ENCODE measurements at places on chromosomes 12 and 14.

GRCh38 chr14:106343626-106344025 is 817.2 kb downstream of the TMEM121 start:
- DNase-seq, result no peak

GRCh38 chr12:94831081-94831751 is 172.3 kb downstream of the NDUFA12 start:
- DNase-seq, result peak; percentile 10

- DNase-seq, result no peak
Measured at GRCh38 chr12:25816637-25817036, 141.8 kb upstream of the RASSF8 start.

GRCh38 chr12:57236201-57236924 is 6.9 kb downstream of the SHMT2 start:
- no peak for DNase-seq

- DNase-seq, result no peak
Measured at GRCh38 chr12:4320497-4320852, 538 bp upstream of the TIGAR start.

DNA sequence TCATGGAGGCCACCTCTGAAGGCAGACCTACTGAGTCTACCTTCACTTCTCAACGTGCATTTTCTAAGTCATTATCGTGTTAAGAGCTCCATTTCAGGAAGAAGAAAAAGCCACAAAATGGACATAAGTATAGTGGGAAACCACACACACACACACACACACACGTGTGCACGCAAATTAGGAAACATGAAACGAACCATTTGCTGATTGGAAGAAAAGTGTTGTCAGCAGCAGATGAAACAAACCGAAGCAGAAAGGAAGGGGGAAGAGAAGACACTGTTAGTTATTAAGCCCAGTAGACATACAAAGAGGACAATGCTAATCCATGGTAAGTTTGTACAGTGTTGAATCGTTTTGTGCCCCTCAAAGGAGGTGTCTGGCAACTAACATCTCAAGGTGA is 9.9 kb upstream of the VPS33A start:
- DNase-seq, result peak; percentile 70

- DNase-seq, result no peak
Measured at GRCh38 chr14:106044515-106044914, 518.1 kb downstream of the TMEM121 start.

DNA sequence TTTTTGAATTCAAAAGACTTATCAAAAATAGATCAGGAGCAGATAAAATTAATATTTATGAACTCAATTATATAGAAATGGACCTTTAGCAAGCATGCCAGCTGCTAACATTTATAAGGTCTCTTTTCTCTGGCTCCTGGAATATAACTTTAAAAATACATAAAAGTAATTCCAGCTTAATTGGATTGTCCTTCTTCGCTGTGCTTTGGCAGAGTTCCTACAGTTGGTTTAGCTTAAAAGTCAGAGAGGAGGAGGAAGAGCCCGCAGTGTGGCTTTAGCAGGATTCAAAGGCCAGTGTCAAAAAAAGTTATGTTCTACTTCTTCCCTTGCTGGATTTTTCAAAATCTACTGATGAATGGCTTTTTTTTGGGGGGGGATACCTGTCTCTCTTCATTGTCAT is 1484.9 kb upstream of the TMEM132C start:
- no peak for DNase-seq

GRCh38 chr12:15526033-15526432 is 203.7 kb downstream of the PTPRO start:
- DNase-seq, result peak; percentile 42

DNA sequence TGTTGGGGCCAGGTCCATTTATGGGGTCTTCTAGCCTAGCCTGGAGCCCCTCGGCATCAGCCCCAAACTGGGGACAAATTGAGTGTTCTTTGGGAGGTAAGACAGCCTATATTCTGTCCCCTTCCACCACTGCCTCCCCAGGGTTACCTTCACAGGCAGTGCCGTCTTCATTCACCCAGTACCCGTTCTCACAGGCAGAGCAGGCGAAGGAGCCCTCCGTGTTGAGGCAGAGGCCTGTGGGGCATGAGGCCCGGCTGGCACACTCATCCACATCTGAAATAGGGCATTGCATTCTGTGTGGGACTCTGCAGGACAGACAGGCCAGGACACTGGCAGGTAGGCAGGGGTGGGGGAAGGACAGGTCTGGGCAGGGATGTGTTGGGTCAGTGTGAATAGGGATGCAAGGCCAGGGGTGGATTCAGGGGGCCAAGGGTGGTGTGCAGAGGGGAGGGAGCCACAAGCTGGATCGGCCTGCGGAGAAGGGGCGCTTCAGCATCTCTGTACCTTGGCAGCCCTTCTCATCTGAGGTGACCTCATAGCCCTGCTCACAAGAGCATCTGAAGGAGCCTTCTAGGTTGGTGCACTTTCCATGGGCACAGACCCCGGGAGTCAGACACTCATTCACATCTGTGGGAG is 16.1 kb downstream of the ISCA2 start:
- DNase-seq, result no peak

GRCh38 chr12:80485222-80485987 is 41.4 kb downstream of the PTPRQ start:
- DNase-seq, result no peak

DNA sequence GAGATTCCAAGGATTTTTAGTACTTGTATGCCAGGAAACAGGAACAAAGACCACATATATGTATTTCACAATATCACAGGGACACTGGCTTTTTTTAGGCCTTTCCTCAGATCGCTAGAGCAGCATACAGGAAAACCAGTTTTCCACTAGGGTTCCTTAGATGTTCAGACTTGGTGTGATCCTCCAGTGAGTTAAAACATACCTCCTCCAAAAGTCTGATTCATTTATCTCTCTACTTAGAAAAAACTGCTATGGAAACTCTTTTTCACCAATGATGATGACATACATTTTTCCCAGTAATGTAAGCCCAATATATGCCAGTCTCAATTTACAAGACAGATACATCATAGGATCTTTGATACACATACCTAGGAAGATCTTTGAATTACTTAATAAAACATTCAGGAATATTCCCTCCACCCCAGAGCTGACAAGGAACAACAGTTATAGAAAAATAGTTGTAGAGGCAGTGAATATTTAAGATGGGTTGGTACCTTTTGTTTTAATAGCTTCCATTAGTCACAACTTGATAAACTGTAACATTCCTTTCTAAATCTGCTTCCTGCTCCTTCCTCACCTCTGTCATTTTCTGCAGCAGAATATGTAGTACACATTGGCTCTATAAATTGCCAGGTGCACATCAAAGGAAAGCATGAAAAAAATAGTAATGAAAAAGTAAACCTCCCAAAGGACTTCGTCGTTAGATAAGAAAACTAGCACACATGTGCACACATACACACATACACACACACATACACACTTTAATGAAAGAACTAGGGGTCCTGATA is 27.5 kb downstream of the BCAT1 start:
- DNase-seq, result no peak

DNA sequence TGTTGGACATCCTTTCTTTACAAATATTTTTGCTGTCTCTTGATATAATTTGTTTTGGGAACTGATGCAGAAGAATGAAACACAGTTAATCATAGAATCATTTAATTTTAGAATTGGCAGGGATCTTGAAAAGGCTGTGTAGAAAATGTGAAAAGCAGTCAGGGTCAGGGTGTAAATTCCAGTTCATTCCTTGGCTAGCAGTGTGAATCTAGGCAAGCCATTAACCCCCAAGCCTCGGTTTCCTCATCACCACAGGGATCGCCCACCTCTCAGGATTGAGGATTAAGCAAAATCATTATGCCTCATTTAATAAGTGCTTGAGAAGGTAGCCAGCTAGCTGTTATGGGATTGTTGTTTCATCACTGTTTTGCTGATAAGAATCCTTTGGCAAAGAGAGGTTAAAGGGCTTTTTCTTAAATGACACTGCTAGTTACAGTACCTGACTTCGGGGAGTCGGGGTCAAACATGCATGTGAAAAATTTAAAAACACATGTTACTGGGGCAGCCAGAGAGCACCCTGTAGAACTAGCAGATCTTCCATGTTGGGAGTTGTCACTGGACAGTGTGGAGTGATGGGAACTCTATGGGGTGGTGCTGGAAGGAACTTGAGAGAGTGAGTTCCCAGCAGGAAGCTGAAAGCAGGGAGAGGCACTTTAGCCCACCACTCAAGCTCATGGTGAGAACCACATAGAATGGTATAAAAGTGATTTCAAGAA is 10.7 kb downstream of the TNFRSF1A start:
- DNase-seq, result no peak

DNA sequence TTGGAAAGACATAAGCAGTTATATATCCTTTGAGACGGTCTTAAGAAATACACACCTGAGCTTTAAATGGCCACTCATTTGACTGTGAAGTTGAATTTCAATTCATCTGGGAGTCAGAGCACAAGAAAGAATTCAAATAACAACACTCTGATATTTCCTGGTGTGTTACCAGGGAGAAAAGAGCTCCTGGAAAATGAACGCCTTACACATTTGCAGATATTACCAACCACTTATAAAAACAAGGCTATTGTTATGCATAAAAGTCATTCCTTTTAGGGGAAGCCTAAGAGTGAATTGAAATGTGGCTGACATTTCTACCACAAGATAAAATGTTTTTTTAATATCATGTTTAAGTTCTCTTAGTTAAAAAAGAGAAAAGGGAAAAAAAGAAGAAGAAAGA is 229.2 kb upstream of the PLEKHG7 start:
- no peak for DNase-seq

GRCh38 chr14:45252366-45253069 is 484 bp downstream of the MIS18BP1 start:
- no peak for DNase-seq

- no peak for DNase-seq
Measured at GRCh38 chr14:88535813-88536212, 19.0 kb downstream of the PTPN21 start.

- no peak for DNase-seq
Measured at GRCh38 chr12:83121897-83122622, 435.4 kb downstream of the TMTC2 start.

DNA sequence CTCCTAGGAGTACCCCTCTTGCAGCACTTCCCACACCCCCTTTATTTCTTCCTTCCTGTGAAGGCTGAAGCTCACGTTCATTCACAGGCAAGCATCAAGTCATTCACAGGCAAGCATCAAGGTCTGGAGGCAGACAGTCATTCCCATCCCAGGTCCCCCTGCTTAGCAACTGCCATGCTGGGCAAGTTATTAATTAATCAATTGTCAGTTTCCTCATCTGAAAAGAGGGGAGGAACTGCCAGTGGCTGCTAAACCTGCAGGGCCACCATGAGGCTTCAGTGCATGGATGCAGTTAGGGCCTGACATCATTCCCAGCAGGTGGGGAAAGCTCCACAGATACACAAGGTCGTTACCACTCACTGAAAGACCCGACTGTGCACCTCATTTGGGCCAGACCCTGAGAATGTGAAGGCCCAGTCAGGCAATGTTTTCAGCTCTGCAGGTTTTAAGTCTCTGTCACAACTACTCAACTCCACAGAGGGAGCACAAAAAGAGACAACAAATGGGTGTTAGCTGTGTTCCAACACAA is 85.0 kb upstream of the GPR68 start:
- no peak for DNase-seq

DNA sequence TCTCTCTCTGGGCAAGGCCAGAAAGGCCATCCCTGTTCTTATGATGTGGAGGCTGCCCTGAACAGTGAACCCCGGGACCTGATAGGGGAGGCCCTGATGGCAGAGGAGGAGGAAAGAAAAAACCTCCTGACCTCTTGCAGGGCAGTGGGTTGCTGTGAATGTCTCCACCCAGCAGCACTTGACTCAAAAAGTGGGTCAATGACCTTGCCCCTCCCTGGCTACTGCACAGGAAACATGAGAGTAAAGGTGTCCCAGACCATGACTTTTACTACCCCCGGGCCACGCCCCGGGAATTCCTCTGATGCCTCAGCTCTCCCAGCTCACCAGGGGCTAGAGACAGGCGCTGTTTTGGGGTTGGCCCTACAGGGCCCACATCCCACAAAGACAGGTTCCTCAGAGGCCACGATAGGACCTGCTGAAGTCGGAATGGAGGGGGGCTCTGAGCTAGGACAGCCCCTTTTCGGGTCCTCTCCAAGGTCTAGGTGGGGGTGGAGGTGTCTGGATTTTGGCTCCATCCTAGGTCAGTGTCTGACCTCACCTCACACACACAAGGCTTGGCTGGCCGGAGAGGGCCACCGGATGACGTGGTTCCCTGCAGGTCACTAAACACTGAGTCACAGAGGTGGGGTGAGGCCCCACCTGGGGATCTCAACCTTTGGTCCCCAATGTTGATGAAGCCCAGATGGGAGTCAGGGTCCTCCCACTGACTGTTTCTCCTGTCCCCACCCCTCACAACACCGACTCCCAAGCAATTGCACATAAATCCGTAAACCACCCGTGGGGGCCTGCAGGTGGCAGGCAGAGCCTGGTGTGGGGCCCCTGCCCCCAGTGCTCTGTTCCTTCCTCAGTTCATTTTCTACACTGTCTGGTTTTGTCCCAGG is 1.6 kb downstream of the RHOF start:
- peak; percentile 45 for DNase-seq

DNA sequence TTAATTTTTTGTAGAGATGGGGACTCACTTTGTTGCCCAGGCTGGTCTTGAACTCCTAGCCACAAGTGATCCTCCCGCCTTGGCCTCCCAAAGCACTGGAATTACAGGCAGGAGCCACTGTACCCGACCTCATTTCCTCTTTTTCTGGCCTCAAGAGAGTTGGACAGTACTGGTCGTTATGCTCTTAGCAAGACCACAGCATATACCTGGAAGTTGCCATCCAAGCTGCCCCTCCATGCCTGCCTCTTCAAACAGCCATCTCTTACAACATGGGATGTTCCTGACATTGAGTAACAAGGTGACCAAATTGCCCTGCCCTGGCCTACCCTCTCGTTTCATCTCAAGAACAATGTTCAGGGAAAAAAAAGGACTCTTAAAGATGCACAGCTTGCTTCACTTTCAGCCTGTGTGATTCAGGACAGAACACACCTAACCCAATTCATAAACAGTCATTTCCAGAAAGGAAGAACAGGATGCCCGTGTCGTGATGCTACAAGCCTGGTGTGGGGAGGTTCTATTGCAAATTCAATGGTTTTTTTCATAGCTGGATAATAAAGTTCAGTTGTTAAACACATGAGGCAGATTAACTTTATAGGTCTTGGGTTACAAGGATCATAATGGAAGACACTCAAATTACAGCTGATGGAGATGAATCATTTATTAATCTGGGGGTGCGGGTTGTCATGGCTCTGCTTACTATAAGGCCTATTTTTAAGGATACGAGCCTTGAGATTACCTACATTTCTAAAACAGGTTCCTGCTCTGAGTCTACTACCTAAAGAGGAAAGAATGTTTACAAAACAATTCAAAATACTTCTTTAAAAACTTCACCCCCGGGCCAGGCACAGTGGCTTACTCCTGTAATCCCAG is 11.9 kb downstream of the GLTP start:
- DNase-seq, result no peak

DNA sequence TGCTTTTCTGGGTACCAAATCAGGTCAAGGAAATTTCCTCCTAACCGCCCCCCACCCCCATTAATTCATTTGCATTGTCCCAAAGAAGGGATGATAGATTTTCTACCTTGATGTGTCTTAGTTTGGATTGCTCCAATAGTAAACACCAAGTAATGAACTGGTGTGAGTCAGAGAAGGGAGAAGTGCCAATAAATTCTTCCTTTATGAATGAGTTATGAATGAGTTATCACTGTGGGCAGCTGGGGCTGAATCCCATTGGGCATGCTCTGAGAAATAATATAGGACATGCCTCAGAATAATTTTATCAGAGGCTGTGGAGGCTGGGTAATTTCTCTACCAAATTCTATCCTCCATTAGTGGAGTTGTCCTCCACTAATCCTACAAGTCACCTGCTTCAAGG is 277.9 kb upstream of the FLRT2 start:
- no peak for DNase-seq

All from HL-60 (cell line).